ENCODE measurements at places on chromosomes 1 and 21. TPM values are rescaled to one million over a fixed set of nuclear protein-coding genes. Genes with fewer than 3 reads are reported as not detected.

The KCNE1 gene
- 0.13 TPM for total RNA-seq

The ZNF593OS gene
- not detected for total RNA-seq

The KCNA2 gene
- total RNA-seq = 3.6 TPM

The FCGR1A gene
- not detected for total RNA-seq

The VWA1 gene
- total RNA-seq = 0.33 TPM

The GNG5 gene
- total RNA-seq = 85.0 TPM

The ADAMTS1 gene
- total RNA-seq = 2.0 TPM

The MRPL9 gene
- 105 TPM for total RNA-seq

The MAP3K7CL gene
- 6.9 TPM for total RNA-seq

The ELAVL4 gene
- not detected for total RNA-seq

The EPS8L3 gene
- not detected for total RNA-seq

The OR10Z1 gene
- total RNA-seq = not detected

The IFI44L gene
- total RNA-seq = 29.2 TPM

The TNFRSF14 gene
- total RNA-seq = 204 TPM

The ANGPTL3 gene
- total RNA-seq = not detected

The FAAH gene
- total RNA-seq = 3.5 TPM

The FNDC5 gene
- not detected for total RNA-seq

Measured in activated naive CD4-positive, alpha-beta T cell treated with anti-CD3 and anti-CD28 coated beads, Interleukin-2, amount 10 ng/mL, durations not matched to agents 5 hours and 36 hours (primary cell).